ENCODE measurements at places on chromosomes 6 and 20. TPM values are rescaled to one million over a fixed set of nuclear protein-coding genes. Genes with fewer than 3 reads are reported as not detected.

GJA10 gene
- total RNA-seq: not detected

MYCT1 gene
- total RNA-seq: 0.46 TPM

RIPPLY2 gene
- not detected for total RNA-seq

CEP43 gene
- 25.5 TPM for total RNA-seq

PANK2 gene
- total RNA-seq: 60.3 TPM

PTPRT gene
- not detected for total RNA-seq

C2 gene
- total RNA-seq: 0.42 TPM

IYD gene
- total RNA-seq: not detected

TFAP2B gene
- not detected for total RNA-seq

APOBEC2 gene
- total RNA-seq: not detected

DZANK1 gene
- 1.5 TPM for total RNA-seq

NKX2-4 gene
- total RNA-seq: not detected

ESF1 gene
- 14.0 TPM for total RNA-seq

SNAI1 gene
- 0.30 TPM for total RNA-seq

SIM1 gene
- total RNA-seq: not detected

CLPSL2 gene
- total RNA-seq: not detected

Measured in smooth muscle cell of the umbilical artery (primary cell).